Stimulated activated CD8-positive, alpha-beta memory T cell treated with anti-CD3 and anti-CD28 coated beads, Interleukin-15, amount 100 ng/mL, for 24 hours (primary cell): ENCODE measurements at places on chromosomes 2 and 18.

GRCh38 chr2:237692601-237693290, 65.4 kb downstream of the LRRFIP1 start:
- no peak for DNase-seq

DNA sequence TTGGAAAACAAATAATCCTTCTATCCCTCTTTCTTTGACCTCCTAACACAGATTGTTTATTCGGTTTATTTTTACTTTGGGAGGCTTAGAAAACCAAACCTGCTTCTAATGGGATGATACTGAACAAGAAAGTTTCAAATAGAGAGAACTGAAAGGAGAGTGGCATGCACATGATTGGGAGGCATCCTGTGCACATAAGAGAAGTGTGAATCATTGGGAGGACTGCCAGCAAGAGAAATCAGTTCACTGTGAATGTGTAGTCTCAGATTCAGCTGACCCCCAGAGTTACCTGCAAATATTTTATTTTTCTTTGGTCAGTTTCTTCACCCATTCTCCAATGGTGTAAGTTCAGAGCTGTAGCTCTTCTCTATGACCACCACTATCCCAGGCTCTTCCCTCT, 1363.2 kb upstream of the ACVR2A start:
- DNase-seq = no peak

- no peak for DNase-seq
Measured at GRCh38 chr2:189336276-189336975, 104.8 kb upstream of the WDR75 start.

DNA sequence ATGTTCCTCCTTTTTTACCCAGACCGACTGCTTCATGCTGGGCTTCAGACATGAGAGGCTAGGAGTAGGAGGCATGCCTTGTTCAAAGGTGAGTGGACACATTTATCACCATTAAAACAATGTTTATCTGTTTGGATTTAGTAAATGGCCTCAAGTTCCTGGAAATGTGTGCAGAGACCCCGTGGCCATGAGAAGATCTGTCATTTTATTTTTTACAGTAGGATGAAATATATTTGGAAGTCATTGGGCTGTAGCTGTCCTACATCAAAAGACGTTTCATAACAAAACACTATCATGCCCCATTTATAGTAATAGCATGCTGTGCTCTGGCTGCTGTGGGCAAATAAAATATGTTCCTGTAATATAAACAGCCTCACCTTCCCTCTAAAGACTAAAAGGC, 403.9 kb upstream of the TNP1 start:
- DNase-seq = no peak

DNA sequence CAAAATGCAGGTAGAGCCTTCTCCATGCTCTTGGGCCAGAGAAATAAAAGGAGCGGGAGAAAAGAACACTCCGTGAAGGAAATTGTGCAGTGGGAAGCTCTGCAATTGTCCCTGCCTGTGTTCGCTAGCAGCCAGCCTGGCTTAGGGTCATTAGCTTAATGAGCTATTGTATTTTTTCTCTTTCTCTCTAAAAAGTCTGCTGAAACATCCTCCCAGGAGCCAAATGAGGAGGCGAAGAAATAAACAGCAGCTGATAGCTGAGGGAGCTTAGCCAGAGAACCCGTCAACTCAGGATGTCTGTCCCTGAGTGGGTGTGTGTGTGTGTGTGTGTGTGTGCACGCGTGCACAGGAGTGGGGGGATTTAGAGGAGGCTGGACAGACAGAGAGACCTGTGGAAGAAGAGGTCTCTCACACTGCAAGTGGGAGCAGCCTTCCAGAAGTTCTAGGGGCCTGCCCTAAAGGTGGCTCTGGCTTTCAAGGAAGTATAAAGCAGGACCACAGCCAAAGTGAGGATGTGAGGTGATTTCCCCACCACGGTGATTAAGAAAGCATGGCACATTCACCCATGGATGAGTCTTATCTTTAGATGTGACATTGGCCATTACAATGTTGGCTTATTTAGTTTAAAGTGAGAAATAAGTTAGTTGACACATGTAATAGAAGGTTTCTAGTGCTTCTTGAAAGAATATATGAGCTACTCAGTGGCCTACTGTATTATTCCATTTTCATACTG, 690.4 kb downstream of the RNF144A start:
- DNase-seq = no peak

GRCh38 chr2:85930129-85931124, 41.6 kb upstream of the ST3GAL5 start:
- DNase-seq = no peak

DNA sequence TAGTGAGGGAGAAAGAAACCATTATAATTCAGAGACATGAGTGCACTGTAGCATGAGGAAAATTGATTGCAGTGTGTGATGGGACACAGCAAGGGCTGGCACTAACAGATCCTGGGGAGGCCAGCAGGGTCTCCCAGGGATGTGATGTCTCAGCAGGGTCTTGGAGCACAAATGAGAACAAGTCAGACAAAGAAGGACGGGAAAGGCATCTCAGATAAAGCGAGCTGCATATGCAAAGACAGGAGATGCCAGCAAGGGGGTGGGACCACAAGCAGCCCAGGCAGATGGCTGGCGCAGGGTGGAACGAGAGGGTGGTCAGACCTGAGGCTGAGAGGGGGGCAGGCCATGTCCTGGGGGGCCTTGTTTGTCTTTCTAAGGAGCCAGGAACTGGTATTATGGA, 102.6 kb upstream of the DLX2 start:
- no peak for DNase-seq
